ENCODE measurements at places on chromosomes 1 and 21. TPM values are rescaled to one million over a fixed set of nuclear protein-coding genes. Genes with fewer than 3 reads are reported as not detected.

IL20 gene
- not detected for total RNA-seq

GRCh38 chr1:51624855-51625254, 8.0 kb downstream of the OSBPL9 start:
- no peak for DNase-seq

DENND2C gene
- 16.1 TPM for total RNA-seq

GPR153 gene
- total RNA-seq, result 2.6 TPM

- DNase-seq, result no peak
These were observed 8.4 kb upstream of the SLC37A1 start for GRCh38 chr21:42505090-42505726.

Data from psoas muscle (tissue), 8 donors.